ENCODE measurements at places on chromosomes 13 and 19.
A peak's percentile ranks its signal among the peaks of the same experiment; 100 is the strongest.

- DNase-seq, result no peak
These were observed 20.4 kb downstream of the MEIS3 start for GRCh38 chr19:47398707-47399597.

- no peak for DNase-seq
These were observed 30.0 kb downstream of the KEAP1 start for GRCh38 chr19:10473192-10473591.

DNA sequence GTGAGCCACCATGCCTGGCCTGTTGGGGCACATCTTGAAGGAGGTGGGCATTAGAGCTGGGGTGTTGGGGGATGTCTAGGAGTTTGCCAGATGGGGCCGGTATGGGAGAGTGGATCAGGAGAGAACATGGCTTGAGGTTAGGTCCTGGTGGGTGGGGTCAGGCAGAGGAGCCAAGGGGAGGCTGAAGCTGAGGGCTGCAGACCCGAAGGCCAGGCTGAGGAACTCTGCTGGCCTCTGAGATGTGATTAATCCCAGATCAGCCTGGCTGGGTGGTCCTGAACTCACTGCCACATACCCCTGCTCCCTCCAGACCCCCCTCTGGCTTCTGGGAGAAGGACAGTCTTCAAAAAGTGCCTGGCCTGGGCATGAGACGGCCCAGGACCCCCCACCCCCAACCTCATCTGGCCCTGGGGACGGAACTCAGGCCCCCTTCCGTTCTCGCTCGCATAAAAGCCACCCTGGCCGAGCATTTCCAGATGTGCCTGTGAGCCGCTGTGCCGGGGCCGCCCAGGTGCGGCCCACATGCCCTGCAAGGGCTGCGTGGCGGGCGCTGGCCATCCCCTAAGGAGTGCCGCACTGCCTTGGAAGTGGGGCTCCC lies 2.7 kb downstream of the FSTL3 start:
- DNase-seq, result no peak

DNA sequence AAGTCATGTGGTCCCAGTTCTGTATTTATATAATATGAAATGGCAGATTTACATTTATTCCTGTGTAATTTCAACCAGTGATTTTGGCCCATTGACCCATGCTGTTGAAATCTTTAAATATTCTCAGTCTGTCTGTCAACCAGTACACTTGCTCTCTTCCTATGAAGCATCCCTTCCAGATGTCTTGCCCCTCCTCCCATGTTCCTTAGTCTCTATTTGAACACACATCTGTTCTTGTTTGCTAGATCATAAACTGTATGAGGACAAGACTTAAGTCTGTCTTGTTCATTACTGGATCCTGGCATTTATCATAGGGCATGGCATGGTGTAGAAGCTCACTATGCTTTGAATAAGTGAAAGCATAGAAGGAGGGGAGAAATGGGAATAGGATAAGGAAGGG lies 34.9 kb downstream of the STARD13 start:
- DNase-seq, result no peak

- DNase-seq, result no peak
These were observed 103.9 kb downstream of the WDFY2 start for GRCh38 chr13:51687947-51688714.

DNA sequence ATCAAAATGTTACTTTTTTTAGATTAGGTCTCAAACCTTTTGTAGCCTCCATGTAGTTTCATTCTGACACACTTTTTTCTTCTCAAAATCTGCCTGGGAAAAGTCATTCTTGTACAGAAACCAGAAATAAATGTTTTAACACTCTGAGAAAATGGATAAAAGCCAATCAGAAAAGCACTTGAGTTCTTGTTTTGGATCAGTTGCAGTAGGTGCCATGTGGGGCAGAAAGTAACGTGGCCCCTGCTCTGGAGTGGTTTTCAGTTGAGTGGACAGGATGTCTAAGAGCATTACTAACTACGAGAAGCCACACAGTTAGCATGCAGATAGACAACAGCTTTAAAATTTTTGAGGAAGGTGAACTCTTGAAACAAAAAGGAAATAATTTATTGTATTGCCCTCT lies 19.1 kb downstream of the GPR183 start:
- DNase-seq, result peak; percentile 56

DNA sequence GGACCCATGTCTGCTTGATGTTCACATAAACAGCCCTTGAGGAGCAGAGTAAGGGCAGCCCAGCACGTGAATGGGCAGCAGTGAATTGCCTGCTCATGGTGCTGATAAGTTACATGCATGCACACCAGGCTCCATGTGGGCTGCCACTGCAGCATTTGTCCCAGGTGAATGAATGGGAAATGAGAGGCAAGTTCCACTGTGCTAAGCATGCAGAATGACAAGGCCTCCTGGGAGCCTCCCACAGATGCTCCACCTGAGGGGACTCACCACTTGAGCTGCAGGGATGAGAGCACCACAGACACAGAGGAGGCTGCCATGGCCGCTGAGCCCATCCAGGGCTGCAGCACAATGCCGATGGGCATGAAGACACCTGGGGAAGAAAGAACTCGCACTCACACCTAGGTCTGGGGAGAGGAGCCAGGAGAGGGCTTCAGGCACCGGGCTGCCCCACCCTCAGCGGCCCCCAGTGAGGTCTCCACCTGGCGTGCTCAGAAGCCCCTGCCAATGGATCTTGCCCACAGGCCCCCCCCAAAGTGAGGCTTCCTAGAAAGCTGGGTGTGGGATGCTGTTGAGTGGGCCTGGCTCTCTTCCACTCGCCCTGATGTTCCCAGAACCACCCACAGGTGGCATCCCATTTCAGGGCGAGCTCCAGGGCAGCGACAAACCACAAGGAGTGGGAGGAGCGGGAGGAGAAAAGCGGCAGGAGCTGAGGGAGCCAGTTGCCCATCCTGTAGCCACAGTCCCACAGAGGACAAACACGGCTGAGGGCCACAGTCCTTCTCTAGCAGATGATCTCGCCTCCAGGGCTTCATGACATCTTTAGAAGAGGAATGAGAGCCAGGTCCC lies 73.8 kb downstream of the CCDC70 start:
- DNase-seq, result no peak

DNA sequence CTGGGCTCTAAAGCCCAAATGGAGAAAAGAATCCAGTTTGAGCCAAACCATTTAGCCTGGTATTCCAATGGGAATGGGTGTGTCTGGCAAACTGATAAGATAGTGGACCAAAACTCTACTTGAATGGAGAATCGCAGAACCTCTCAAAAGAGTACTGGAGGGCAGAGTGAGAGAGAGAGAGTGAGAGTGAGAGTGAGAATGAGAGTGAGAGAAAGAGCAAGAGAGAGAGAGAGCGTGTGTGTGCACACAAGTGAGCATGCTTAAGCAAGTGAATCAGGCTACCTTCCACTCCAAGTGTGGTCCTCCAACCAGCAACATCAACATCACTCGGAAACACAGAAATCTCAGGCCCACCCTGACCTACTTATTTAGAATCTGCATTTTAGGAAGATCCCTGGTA lies 58.8 kb downstream of the UQCRFS1 start:
- no peak for DNase-seq

DNA sequence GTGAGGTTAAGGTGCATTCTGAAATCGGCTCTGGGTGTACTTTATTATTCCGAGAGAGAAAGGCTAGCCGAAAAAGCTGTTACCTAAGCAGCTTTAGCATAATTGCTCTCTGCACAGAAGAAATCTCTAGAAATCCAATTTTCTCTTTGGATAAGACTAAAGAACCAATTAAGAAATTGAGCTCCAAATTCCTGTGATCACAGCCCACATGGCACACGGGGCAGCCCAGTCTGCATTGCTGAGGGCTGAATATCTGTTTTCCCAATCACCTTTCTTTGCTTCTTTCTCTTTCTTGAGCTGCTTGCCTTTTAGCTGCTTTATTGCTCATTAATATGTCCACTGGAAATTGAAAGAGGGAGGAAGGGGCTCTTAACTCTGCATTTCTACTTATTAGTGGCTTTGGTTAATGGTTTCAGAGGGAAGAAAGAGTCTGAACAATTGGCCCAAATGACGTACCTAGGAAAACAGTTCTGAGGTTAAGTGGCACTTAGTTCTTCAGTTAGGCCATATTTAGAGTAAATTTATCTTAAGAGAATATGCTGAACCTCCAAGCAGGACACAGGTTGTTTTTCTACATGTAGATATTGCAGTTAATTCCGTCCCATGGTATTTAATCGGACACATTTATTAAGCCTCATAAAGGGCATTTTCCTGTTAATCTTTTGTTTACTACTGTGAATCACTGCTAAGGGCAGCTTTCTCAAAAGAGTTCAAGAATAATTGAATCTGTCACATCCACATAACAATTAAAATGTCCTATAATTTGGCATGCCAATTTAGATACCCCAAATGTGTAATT lies 265.7 kb downstream of the ABCC4 start:
- DNase-seq, result no peak

DNA sequence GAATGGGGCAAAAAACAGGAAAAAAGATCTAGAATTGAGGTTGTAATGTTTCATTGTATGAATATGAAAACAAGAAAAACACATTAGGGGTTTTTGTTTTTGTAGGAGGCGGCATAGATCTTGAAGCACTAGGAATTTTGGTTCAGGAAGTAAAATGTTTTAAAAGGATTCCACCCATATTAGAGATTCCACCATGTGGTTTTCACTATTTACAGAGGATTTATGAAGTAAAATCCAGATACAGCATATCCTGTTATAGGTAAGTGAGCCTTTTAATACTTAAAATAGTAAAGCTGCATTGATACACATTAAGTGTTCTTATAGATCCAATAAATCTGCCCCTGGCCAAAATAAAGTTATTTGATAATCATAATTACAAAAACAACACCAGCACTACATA lies 61.4 kb downstream of the MICU2 start:
- DNase-seq, result no peak

DNA sequence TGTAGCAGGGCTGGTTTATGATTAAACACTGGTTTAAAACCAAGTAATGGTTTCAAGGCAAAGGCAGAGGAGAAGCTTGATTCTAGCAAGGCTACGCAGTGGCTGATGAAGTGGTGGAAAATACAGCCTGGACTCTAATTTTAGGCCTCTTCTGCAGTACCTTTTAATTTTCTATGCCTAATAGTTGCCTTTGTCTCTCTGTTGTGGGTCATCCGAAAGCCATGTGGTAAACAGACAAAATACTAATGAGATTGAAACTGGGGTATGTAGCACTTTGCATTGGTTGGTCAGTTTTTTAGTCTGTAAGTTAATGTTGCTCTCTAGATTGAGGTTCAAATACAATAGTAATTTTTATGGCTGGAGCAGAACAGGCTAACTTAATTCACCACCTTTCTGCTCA lies 3.3 kb downstream of the LMO7 start:
- DNase-seq, result no peak

GRCh38 chr19:55253842-55254624 lies 4.8 kb downstream of the PPP6R1 start:
- no peak for DNase-seq

- no peak for DNase-seq
These were observed 18.5 kb downstream of the TMED1 start for GRCh38 chr19:10817291-10818038.

GRCh38 chr19:29560313-29561075 lies 34.7 kb downstream of the VSTM2B start:
- no peak for DNase-seq

- DNase-seq, result no peak
These were observed 44.8 kb downstream of the BRD4 start for GRCh38 chr19:15287496-15287895.

GRCh38 chr19:28949535-28949934 lies 263.4 kb downstream of the UQCRFS1 start:
- DNase-seq, result no peak

DNA sequence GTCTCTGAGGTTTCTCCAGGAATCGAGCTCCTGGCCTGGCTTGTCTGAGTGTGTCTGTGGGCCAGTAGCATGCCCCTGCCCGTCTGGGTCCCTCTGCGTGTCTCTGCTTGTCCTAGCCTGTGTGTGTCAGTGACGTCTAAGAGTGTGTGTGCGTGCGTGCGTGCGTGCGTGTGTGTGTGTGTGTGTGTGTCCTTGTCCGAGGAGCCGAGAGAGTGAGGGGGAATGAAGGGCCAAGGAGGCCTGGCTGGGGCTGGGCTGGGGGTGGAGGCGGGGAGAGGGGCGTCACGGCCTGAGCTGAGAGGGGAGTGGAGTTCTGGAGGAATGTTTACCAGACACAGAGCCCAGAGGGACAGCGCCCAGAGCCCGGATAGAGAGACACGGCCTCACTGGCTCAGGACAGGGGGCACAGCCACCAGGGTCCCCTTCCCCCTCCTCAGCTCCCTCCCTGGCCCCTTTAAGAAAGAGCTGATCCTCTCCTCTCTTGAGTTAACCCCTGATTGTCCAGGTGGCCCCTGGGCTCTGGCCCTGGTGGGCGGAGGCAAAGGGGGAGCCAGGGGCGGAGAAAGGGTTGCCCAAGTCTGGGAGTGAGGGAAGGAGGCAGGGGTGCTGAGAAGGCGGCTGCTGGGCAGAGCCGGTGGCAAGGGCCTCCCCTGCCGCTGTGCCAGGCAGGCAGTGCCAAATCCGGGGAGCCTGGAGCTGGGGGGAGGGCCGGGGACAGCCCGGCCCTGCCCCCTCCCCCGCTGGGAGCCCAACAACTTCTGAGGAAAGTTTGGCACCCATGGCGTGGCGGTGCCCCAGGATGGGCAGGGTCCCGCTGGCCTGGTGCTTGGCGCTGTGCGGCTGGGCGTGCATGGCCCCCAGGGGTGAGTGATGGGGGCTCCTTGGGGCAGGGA lies at the start of gene AXL:
Gene AXL, plus strand, starts transcription at position 609 of the 893 bp plus-strand sequence. Its CDS starts 170 bp downstream, at position 779.
- DNase-seq, result no peak

GRCh38 chr19:49117677-49118564 lies 1.0 kb downstream of the C19orf73 start:
- DNase-seq, result no peak

DNA sequence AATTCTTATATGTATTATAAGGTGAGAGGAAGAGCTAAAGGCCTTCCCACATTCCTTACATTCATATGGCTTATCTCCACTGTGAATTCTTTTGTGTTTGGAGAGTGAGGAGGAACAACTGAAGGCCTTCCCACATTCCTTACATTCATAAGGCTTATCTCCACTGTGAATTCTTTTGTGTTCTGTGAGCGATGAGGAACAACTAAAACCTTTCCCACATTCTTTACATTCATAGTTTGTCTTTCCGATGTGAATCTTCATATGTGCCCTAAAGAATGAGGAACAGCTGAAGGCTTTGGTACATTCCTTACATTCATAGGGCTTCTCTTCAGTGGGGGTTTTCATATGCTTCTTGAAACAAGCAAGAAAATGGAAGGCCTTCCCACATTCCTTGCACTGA lies 13.3 kb downstream of the ZNF699 start:
- DNase-seq, result no peak

DNA sequence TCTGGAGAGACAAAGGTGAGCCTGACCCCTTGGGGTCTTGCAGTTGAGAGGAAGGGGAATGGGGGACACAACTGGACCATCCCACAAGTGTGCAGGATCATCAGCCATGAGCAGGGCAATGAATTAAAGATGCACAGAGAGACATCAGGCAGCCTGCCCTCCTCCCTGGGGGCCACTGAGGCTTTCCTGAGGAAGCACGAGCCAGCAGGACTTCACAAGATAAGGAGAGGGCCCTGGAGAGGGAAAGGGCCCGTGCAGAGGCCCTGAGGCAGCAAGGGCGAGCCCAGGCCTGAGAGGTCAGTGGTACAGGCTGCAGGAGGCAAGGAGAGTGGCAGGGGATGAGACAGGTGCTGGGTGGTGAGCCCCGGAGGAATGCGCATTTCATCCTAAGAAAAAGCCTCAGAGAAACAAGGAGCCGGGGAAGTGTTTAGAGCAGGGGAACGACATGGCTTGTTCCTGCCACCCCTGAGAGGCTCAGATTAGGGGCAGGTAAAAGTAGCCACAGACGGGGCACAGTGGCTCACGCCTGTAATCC lies 9.0 kb upstream of the PRKD2 start:
- no peak for DNase-seq
